ENCODE measurements at places on chromosomes 6 and 20.
A peak's percentile ranks its signal among the peaks of the same experiment; 100 is the strongest.

- no peak for DNase-seq
- no peak overlapping the region for H3K27ac ChIP-seq
- H3K36me3 ChIP-seq = no peaks in the 10 kb centered on the region
Observed at GRCh38 chr6:54802775-54803634, 43.6 kb upstream of the FAM83B start.

DNA sequence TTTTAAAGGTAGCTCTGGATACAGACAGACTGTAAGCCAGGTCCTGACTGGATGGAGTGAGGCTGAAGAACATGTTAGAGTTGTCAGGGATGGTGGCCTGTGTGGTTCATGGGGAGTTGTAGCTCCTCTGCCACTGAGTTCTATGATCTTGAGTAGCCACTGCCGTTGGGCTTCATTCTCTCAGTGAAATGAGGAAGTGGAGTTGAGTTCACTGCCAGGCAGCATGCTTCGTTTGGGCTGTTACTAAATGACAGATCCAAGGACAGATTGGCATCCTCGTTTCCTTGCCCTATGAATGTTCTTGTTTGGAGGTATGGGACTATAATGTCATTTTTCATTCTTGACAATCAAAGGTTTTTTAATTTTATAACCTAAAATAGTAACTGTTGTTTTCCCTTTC lies 37.2 kb downstream of the SCAND1 start:
- DNase-seq = no peak
- H3K27ac ChIP-seq = no peak overlapping the region
- no peak overlapping the region for H3K4me3 ChIP-seq

GRCh38 chr20:40565001-40565681 lies 123.9 kb downstream of the MAFB start:
- no peaks in the 10 kb centered on the region for H3K4me1 ChIP-seq
- peaks cover 41% of the 10 kb centered on the region for H3K27me3 ChIP-seq
- H3K36me3 ChIP-seq = no peaks in the 10 kb centered on the region
- no peak for DNase-seq
- H3K27ac ChIP-seq = no peak overlapping the region
- H3K4me3 ChIP-seq = no peak overlapping the region

DNA sequence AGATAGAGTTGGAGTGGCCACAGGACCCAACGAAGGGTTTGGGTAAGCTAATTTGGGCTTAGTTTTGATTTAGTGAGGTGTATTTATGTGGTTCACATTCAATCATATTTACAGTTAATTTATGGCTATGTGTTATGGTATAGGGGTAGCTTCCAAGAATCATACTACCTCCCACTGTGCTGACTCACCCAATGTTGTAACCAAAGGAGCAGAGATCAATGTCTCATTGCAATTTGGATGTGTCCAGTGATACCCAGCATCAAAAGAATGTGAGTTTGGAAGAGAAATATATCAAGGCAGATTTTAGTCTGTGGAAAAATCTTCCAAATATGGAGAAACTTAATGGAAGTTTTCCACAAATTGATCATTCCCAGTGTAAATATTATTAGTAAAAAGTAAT lies 25.3 kb upstream of the SMIM8 start:
- no peak overlapping the region for H3K27ac ChIP-seq
- peaks cover 91% of the 10 kb centered on the region for H3K27me3 ChIP-seq
- H3K36me3 ChIP-seq = no peaks in the 10 kb centered on the region

GRCh38 chr6:142339113-142339512 lies 37.3 kb downstream of the ADGRG6 start:
- H3K27me3 ChIP-seq = peaks cover 9% of the 10 kb centered on the region
- H3K4me3 ChIP-seq = no peak overlapping the region
- no peaks in the 10 kb centered on the region for H3K4me1 ChIP-seq
- no peak overlapping the region for H3K27ac ChIP-seq
- H3K36me3 ChIP-seq = no peaks in the 10 kb centered on the region

DNA sequence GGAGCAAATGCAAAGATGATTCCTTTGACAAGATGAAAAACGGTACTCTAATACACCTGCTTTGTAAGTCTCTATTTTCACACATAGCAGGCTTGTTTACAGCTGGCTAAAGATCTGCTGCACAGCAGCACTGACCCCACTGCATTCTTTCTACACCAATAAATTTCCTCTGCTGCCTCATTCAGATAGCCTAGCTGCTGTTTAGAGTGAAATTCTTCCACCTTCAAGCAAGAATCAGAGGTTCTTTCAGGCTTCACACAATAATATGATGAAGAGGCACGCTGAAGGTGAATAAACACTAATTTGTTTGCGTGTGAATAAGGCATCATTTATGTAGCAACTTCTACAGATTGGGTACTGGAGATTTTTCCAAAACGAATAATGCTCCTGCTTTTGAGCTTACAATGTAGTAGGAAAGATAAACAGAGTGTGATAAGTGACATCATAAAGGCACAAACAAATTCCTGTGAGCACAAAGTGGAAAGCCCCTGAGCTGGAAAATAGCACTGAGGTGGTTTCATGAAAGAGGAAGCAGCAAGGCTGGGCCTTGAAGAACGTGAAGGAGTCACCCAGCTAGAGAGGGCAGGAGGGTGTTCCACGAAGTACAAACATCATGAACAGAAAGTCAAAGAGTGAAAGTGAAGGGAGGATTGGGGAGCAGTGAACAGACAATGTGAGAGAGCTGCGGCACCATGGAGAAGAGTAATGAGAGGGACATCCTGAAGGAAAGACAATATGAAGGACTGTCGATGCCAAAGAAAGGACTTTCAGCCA lies 543.4 kb downstream of the CD83 start:
- H3K4me3 ChIP-seq = no peak overlapping the region
- H3K4me1 ChIP-seq = peaks cover 21% of the 10 kb centered on the region
- DNase-seq = no peak
- peaks cover 14% of the 10 kb centered on the region for H3K27me3 ChIP-seq

DNA sequence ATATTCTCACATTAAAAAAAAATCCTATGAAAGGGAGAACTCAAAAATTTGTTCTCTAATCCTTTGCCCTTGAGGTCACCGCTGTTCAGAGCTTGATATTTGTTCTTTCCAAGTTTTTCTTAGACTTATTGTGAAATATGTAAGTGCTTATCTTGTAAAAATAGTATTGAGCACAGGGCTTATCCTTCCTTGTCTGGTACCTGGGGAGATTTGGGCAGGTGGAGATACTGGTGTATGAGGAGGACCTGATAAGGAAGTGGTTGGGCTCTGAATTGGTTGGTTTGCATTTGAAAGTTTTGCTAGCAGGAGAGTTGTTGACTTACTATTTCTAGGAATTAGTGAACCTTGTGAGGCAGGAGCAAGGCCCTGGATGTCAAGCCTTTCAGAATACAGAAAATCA lies 28.9 kb upstream of the ANKEF1 start:
- H3K4me3 ChIP-seq = no peak overlapping the region
- H3K27ac ChIP-seq = no peak overlapping the region
- DNase-seq = no peak
- H3K27me3 ChIP-seq = peaks cover 49% of the 10 kb centered on the region

GRCh38 chr6:148760258-148760534 lies 13.4 kb downstream of the UST start:
- H3K36me3 ChIP-seq = peaks cover 22% of the 10 kb centered on the region
- H3K27ac ChIP-seq = peak overlapping the region; percentile 98
- H3K27me3 ChIP-seq = no peaks in the 10 kb centered on the region
- H3K4me1 ChIP-seq = peaks cover 71% of the 10 kb centered on the region
- DNase-seq = no peak

- no peak for DNase-seq
- no peaks in the 10 kb centered on the region for H3K27me3 ChIP-seq
- no peaks in the 10 kb centered on the region for H3K4me1 ChIP-seq
- H3K4me3 ChIP-seq = no peak overlapping the region
- no peak overlapping the region for H3K27ac ChIP-seq
Observed at GRCh38 chr6:134502614-134503549, 185.0 kb upstream of the SGK1 start.

GRCh38 chr6:44561832-44562665 lies 174.5 kb downstream of the CDC5L start:
- H3K27me3 ChIP-seq = peaks cover 63% of the 10 kb centered on the region
- H3K36me3 ChIP-seq = peaks cover 2% of the 10 kb centered on the region
- H3K4me1 ChIP-seq = peaks cover 7% of the 10 kb centered on the region
- no peak overlapping the region for H3K27ac ChIP-seq

DNA sequence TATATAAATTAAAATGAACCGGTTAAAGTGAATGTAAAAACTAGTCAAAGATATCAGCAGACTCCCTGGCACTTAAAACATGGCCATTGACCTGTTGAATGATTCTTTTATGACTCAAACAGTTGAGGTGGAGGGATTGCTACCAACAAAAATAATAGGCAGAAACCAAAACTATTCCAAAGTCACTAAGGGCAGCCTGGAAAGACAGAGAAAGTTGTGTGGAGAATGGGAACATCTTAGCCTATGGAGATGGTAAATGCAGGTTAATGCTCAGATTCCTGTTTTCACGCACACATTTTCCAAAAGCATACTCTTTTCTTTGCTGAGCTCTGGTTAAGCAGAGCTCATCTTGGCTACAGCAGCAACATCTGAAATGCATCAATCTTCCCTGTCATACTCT lies 553.5 kb downstream of the HACE1 start:
- H3K4me1 ChIP-seq = no peaks in the 10 kb centered on the region
- H3K27ac ChIP-seq = no peak overlapping the region
- no peak for DNase-seq

- H3K4me3 ChIP-seq = peak overlapping the region; percentile 83
- peaks cover 34% of the 10 kb centered on the region for H3K4me1 ChIP-seq
- H3K27ac ChIP-seq = peak overlapping the region; percentile 92
- DNase-seq = no peak
- peaks cover 21% of the 10 kb centered on the region for H3K36me3 ChIP-seq
- H3K27me3 ChIP-seq = no peaks in the 10 kb centered on the region
Observed at GRCh38 chr6:57089265-57089664, 723 bp upstream of the ZNF451 start.

DNA sequence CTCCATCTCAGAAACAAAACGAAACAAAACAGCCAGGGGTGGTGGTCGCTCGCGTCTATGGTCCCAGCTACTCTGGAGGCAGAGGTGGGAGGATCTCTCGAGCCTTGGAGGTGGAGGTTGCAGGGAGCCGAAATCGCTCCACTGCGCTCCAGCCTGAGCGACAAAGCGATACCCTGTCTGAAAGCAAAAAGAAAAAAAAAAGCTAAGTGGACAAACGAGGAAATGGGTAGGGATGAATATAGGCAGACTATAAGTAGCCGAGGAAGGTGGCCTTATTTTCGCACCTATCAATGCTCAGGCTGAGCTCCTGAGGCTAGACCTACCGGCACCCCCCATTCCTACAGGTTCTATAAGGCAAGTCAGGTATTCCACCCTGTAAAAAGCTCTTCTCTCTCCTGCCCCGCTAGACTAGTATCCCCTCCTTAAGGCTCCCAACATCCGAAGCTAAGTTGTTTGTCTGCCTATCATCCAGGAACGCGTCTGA lies 650 bp upstream of the CASP8AP2 start:
- no peak for DNase-seq
- H3K4me1 ChIP-seq = peaks cover 26% of the 10 kb centered on the region
- no peaks in the 10 kb centered on the region for H3K27me3 ChIP-seq
- H3K4me3 ChIP-seq = peak overlapping the region; percentile 98
- peak overlapping the region; percentile 96 for H3K27ac ChIP-seq

GRCh38 chr6:155584006-155584405 lies 128.4 kb upstream of the NOX3 start:
- H3K27me3 ChIP-seq = no peaks in the 10 kb centered on the region
- no peak for DNase-seq
- H3K27ac ChIP-seq = no peak overlapping the region
- H3K36me3 ChIP-seq = no peaks in the 10 kb centered on the region
- no peaks in the 10 kb centered on the region for H3K4me1 ChIP-seq
- H3K4me3 ChIP-seq = no peak overlapping the region

GRCh38 chr6:85678026-85678601 lies 35.4 kb upstream of the SYNCRIP start:
- peak overlapping the region; percentile 99 for H3K4me3 ChIP-seq
- H3K36me3 ChIP-seq = peaks cover 29% of the 10 kb centered on the region
- no peak for DNase-seq
- peaks cover 53% of the 10 kb centered on the region for H3K4me1 ChIP-seq
- no peaks in the 10 kb centered on the region for H3K27me3 ChIP-seq

- no peak overlapping the region for H3K27ac ChIP-seq
- no peak overlapping the region for H3K4me3 ChIP-seq
- peaks cover 5% of the 10 kb centered on the region for H3K4me1 ChIP-seq
- peaks cover 12% of the 10 kb centered on the region for H3K27me3 ChIP-seq
- DNase-seq = no peak
- peaks cover 1% of the 10 kb centered on the region for H3K36me3 ChIP-seq
Observed at GRCh38 chr6:14673201-14673600, 555.6 kb downstream of the CD83 start.

- H3K4me1 ChIP-seq = peaks cover 33% of the 10 kb centered on the region
- no peaks in the 10 kb centered on the region for H3K27me3 ChIP-seq
- peak overlapping the region; percentile 91 for H3K4me3 ChIP-seq
- DNase-seq = no peak
Observed at GRCh38 chr6:28922821-28923317, 916 bp downstream of the TRIM27 start.

DNA sequence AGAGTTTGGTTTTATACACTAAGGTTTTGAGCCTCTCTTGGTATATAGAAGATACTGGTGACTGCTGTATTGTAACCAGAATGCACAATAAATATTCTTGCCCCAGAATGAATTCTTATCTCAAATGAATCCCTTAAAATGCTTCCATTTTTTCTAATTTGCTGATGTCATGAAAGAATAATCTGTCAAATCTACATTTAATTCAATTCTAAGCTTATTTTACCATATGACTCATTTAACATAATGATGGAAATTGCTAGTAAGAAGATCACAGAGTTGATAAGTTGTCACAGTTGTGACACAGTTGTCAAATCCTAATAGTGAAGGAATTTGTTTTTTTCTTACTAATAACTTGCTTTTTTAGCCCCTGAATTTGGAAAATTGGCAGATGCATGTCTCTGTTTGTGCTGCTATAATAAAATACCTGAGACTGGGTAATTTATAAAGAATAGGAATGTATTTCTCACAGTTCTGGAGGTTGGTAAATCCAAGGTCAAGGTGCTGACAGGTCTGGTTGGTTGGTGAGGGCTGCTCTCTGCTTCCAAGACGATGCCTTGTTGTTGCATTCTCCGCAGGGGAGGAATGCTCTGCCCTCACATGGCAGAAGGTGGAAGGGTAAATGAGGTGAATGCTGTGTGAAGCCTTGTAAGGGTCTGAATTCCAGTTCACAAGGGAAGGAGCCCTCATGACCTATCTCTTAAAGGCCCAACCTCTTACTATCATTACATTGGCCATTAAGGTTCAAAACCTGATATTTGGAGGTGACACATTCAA lies 4.7 kb downstream of the ECT2L start:
- H3K4me1 ChIP-seq = no peaks in the 10 kb centered on the region
- no peaks in the 10 kb centered on the region for H3K36me3 ChIP-seq
- H3K27ac ChIP-seq = no peak overlapping the region
- H3K27me3 ChIP-seq = peaks cover 13% of the 10 kb centered on the region

DNA sequence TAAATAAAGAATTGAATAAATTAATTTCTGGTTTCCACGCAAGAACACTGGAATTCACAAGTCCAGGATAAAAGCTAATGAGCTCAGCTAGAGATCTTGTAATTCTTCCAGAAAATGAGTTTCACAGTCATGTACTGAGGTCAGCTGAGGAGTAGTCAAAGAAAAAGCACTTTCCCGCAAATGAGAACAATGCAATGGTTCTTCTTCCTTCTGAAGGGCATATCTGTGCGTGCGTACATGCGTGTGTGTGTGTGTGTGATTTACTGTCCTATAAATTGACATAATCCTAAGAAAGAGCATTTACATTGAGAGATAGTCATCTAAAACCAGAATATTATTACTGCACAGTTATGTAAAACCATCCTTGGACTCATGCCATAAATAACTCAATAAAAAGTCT lies 968.9 kb upstream of the EYS start:
- H3K27ac ChIP-seq = no peak overlapping the region
- DNase-seq = no peak
- no peaks in the 10 kb centered on the region for H3K4me1 ChIP-seq

All from central memory CD8-positive, alpha-beta T cell (primary cell).